ENCODE measurements at places on chromosomes 1 and 21. TPM values are rescaled to one million over a fixed set of nuclear protein-coding genes. Genes with fewer than 3 reads are reported as not detected.

Gene PCBP3
- total RNA-seq = 2.2 TPM

Gene NPR1
- total RNA-seq = not detected

Gene MDM4
- 169 TPM for total RNA-seq

Gene CYP4Z1
- not detected for total RNA-seq

Gene CHIA
- total RNA-seq = under 0.01 TPM

Gene C1orf115
- total RNA-seq = 1.3 TPM

Gene DISP1
- 0.73 TPM for total RNA-seq

Gene AK4
- 2.9 TPM for total RNA-seq

Gene NEGR1
- 0.31 TPM for total RNA-seq

Gene FCGR1A
- total RNA-seq = 26.2 TPM

Gene HFM1
- total RNA-seq = 0.10 TPM

Gene KRTAP7-1
- total RNA-seq = not detected

Gene FAM43B
- not detected for total RNA-seq

Gene SPRR3
- not detected for total RNA-seq

Gene GPR25
- 0.84 TPM for total RNA-seq

Gene AK2
- 29.1 TPM for total RNA-seq

Gene CFAP45
- 2.4 TPM for total RNA-seq

Gene AMY2A
- total RNA-seq = not detected

Gene TRPM2
- 2.2 TPM for total RNA-seq

Gene TMEM52
- 0.31 TPM for total RNA-seq

Gene RPL22
- 224 TPM for total RNA-seq

Gene PALMD
- not detected for total RNA-seq
